ENCODE measurements at places on chromosomes 4 and X.

DNA sequence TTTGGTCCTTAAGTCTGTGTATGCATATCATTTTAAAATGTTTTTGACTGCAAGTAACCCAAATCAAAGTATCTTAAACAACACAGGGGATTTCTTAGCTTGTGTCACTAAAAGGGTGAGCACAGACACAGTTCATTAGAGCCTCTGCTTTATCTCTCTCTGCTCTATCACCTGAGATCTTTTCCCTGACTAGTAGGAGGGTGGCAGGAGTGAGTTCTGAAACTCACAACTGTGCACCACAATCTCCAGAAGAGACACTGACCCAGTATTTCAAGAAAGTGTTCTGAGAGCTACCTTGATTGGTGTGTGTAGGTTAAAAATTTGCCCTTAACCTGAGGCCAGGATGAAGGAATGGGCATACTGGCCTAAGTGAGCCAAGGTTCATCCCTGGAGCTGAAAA lies 24.8 kb downstream of the CCSER1 start:
- DNase-seq: no peak

DNA sequence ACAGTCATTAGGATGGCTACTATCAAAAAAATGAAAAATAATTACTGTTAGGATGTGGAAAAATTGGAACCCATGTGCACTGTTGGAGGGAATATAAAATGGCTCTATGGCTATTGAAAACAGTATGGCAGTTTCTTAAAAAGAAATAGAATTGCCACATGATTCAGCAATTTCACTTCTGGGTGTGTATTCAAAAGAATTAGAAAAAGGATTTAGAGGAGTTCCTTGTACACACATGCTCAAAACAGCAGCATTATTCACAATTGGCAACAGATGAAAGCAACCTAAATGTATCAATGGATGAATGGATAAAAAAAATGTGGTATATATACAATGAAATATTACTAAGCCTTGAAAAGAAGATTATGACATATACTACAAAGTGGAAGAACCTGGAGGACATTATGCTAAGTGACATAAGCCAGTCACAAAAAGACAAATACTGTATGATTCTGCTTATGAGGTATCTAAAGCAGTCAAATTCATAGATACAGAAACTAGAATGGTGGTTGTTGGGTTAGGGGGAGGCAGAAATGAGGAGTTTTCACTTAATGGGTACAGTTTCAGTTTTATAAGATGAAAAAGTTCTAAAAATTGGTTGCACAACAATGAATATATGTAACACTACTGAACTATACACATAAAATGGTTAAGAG lies 123.2 kb downstream of the ELOVL6 start:
- DNase-seq: no peak

GRCh38 chrX:119607018-119607389 lies 780 bp upstream of the NKRF start:
- peak; percentile 77 for DNase-seq

- no peak for DNase-seq
Observed at GRCh38 chr4:101956068-101956825, 165.7 kb downstream of the BANK1 start.

GRCh38 chrX:72128881-72129280 lies 2.8 kb downstream of the RTL5 start:
- DNase-seq: no peak

GRCh38 chr4:182245541-182246215 lies 2.5 kb downstream of the TENM3 start:
- DNase-seq: no peak

DNA sequence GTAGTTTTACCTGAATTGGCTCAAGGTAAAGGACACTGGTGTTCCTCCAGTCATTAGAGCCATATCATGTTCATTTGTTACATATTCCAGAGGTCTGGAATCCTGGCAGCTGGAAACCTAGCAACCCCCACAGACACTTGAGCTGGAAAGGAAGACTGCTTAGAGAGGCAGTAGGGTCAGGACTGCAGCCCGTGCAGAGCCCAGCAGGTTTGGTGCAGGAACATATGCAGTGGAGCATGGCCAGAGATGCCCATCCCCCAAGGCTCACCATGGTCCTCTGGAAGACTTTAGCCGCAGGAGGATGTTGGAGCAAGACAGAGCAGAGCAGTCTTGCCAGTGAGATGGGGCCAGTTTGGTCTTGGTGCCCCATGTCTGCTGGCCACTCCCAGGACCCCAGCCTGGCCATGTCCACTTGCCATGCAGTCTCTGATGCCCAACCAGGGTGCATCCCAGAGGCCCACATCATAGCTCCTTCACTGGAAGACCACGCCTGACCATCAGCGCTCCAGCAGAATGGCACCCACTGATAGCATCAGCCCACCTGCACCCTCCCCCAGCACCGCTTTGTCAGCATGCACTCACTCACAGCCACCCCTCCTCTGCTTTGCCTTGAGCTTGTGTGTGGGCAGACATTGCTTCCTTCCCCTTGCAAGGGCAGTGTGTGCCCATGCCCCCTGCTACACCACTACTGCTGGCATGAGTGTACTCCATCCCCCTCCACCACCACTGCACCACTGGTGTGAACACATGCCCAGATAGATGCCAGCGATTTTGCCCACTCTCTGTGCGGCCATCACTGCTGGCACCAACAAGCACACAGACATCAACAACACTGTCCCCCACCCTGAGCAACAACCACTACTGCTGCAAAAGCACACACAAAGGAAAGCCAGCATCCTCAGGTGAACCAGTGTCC lies 190.3 kb upstream of the SPOCK3 start:
- DNase-seq: no peak

- DNase-seq: no peak
Observed at GRCh38 chr4:127968586-127968985, 3.4 kb downstream of the ABHD18 start.

DNA sequence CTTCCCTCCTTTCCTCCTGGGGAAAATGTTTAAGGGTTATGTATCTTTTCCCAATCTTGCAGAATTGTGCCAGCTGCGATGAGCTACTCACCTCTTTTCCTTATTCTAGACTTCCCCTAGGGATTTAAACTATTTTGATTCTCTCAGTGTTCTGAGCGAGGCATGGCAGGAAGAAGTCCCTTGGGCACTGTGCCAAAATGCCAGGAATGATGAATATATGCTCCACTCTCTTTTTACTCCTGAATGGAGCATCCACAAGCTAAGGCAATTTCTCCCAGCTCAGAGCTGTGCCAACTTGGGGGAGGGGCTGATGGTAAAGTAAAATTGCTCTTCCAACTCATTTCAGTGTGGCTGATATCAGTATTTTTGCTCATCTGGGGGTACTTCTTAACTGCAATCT lies 4.0 kb upstream of the C4orf17 start:
- no peak for DNase-seq

GRCh38 chr4:95170176-95170575 lies 378.6 kb downstream of the UNC5C start:
- DNase-seq: no peak

DNA sequence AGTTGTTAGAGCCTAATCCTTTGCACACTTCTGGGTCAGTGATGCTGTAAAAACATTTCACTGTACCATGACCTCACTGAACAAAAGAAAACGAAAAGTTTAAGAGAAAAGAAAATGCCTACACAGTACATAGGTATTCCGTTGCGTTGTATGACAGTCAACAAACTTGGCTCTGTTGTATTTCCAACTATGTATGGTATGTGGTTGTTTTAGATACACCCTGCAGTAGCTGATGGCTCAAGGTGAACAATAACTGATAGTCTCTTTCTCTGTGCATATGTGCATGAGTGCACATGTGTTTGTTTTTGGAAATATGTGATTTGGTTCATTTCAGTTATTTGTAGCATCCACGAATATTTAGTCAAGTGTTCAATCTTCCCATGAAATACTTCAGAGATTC lies 176.0 kb downstream of the BMPR1B start:
- no peak for DNase-seq

DNA sequence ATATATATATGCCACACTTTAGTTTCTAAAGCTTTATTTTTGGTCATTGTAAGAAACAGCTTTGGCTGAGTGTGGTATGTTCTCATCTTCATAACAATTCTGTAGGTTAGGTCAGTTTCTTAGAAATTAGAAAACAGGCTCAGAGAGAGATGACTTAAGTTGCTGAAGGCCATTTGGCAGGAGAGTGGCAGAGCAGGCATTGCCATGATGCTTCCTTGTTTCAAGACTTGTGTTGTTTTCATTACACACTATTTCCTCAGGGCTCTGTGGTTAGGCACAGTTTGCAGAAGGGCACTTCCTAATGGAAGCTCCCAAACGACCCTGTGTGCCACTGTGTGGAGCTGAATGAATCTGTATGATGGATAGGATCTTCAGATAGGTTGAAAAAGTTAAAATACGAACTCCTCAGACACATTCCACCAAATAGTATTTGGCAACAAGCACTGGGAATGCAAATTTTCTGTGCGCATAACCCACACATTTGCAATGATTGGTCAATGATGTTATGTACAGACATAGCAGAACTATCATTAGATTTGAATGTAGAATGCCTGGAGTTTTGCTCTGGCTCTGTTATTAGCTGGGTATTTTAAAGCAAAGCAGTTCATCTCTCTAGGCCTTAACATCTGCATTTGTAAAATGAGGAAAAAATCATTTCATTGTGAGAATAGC lies 274.3 kb upstream of the HS3ST1 start:
- no peak for DNase-seq

DNA sequence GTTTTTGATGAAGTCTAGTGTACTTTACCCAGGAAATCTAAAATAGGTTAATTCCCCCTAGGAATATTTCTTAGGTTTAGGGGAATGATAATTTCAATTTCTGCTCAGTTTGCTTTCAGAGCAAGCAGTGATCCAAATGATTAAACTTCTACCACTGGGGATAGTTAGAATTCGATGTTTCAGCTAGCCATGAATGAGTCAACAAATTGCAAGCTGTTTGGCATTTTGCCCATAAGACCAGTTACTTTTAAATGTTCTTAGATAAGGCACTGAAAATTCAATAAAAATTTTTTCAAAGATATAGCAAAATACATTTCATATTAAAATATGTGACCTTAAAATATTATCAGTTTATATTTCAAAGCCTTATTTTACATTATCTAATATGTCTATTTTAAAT lies 993.6 kb downstream of the ARAP2 start:
- DNase-seq: no peak

DNA sequence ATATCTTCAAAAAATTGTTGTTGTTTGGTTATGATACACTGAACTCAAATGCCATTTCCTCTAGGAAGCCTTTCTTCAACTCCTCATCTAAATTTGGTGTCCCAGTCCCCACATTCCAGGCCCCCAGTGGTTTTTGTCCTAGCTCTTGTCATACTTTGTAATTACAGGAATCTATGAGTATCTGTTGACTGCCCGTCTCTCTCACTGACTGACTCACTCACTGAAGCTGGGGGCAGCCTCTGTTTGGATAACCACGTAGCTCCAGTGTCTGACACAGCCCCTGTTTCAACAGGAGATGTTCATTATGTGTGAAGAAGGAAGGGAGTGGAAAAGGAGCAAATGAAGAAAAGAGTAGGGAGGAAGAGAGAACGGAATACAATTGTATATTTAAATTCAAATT lies 284.1 kb upstream of the TENM3 start:
- no peak for DNase-seq

GRCh38 chrX:130896026-130896425 lies 7.0 kb downstream of the ENOX2 start:
- no peak for DNase-seq

DNA sequence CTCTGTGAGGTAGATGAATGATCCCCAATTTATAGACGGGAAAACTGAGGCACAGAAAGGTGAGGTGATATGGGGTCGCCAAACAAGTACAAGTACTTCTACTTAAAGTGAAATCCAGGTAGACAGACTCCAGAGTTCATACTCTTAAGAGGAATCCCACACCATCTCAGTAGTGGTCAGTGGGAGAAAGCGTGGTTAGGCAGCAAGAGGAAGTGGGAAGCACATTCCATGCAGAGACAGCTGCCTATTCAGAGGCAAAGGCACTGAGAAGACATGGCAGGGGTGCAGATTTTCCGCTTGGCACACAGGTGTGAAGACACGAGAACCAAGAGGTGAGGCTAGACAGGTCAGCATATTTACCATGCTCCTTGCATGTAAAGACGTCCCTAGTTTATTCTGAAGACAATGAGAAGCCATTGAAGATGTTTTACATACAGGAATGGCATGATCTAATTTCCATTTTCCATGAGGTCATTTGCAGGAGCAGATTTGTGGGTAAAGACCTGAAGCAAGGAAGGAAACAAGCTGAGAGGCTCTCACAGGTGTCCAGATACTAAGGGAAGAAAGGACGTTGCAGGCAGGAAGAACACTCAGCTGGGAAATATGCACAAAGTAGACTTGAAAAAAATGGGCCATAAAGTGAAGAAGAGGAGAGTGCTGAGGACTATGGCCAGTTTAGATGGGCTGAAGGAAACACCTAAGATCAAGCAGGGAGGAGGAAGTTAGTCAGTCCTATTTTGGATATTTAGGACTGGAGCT lies 17.3 kb upstream of the CLNK start:
- no peak for DNase-seq

- peak; percentile 65 for DNase-seq
Observed at GRCh38 chrX:46758163-46758955, 559 bp downstream of the SLC9A7 start.

DNA sequence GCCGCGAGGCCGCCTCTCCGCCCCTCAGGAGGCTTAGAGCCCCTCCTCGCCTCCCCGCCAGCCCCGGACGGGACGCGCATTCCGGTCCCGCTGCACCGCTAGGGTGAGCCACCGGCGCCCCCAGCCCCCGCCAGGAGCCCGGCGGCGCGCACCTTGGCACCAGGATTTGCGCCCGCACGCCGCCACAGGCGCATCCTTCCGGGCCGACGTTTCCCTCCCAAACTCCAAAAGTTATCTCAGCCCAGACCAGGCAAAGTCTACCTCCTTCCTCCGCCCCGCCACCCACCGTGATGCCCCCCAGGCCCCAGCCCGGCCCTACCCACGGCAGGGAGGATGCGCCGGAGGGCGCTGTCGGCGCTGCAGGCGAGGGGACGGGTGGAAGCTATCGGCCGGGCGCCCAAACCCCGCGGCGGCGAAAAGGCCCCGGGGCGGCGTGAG lies 538 bp downstream of the SCML2 start:
- DNase-seq: peak; percentile 31

GRCh38 chr4:147578593-147578992 lies 38.6 kb upstream of the TMEM184C start:
- no peak for DNase-seq

GRCh38 chr4:113971706-113972360 lies 7.6 kb downstream of the ARSJ start:
- DNase-seq: no peak

DNA sequence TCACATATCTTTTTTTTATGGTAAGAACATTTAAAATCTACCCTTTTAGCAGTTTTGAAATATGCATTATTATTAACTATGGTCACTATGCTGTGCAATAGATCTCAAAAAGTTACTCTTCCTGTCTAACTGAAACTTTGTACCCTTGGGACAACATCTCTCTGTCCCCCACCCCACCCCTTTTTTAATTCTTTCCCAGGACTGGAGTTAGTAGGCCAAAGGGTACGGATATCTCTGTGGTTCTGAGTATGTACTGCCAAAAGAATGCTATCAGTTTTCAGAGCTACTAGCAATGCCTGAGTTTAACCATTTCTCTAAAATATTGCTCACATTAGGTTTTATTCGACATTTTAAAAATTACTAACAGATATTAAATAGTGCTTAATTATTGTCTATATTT lies 4.7 kb upstream of the FAM241A start:
- no peak for DNase-seq

- no peak for DNase-seq
Observed at GRCh38 chrX:139086246-139086645, 374.7 kb upstream of the FGF13 start.

- DNase-seq: no peak
Observed at GRCh38 chr4:97866821-97867556, 276.3 kb downstream of the STPG2 start.

- no peak for DNase-seq
Observed at GRCh38 chr4:173121076-173121561, 47.5 kb upstream of the GALNT7 start.
